ENCODE measurements at places on chromosomes 12 and 14.

DNA sequence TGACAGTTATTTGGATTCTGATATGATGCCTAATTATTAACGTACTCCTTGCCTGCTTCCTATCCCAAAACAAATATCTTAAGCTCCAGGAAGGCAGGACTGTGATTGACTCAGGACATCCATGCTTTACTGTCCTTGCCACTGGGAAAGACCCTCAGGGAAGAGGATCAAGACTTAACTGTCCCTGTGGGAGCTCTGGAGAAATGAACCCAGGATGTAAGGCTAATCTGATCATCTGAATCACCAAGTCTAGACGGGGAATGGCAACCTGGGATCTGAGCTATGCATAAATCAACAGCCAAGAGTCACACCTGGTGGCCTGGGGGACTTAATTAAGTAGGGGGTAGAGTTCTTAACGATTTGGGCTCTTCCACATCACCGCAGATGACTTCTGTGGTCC is 153.2 kb upstream of the BCL2L14 start:
- no peaks in the 10 kb centered on the region for H3K4me1 ChIP-seq
- H3K27me3 ChIP-seq: no peaks in the 10 kb centered on the region
- no peak for DNase-seq
- H3K4me3 ChIP-seq: no peak overlapping the region
- H3K27ac ChIP-seq: no peak overlapping the region

GRCh38 chr12:40953076-40953475 is 235.0 kb upstream of the PDZRN4 start:
- no peak overlapping the region for H3K4me3 ChIP-seq
- H3K27ac ChIP-seq: no peak overlapping the region
- no peak for DNase-seq
- H3K36me3 ChIP-seq: no peaks in the 10 kb centered on the region
- no peaks in the 10 kb centered on the region for H3K4me1 ChIP-seq

DNA sequence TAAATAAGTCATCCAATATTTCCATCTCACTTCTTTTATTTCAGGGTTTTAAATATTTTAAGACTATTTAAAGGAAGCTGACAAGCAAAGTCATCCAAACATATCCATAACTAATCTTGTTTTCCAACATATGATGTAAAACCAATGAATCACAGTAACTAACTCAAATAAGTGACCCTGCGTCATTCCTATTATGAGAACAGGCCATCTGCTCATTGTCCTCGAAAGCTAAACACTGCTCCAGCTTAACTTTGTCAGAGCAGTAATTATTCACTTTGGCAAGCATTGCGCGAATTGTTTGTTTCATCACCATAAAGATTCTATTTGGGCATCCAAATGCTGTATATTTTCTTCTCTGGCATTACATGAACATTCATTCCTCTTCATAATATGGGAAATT is 99.1 kb downstream of the CAPZA3 start:
- no peaks in the 10 kb centered on the region for H3K27me3 ChIP-seq
- H3K27ac ChIP-seq: no peak overlapping the region
- no peak overlapping the region for H3K4me3 ChIP-seq
- H3K36me3 ChIP-seq: no peaks in the 10 kb centered on the region
- no peaks in the 10 kb centered on the region for H3K4me1 ChIP-seq
- DNase-seq: no peak

- DNase-seq: no peak
- no peaks in the 10 kb centered on the region for H3K27me3 ChIP-seq
- no peaks in the 10 kb centered on the region for H3K36me3 ChIP-seq
- H3K4me1 ChIP-seq: no peaks in the 10 kb centered on the region
Observed at GRCh38 chr14:20980906-20981305, 8.9 kb upstream of the METTL17 start.

Measured in RWPE2 (cell line).